CD8-positive, alpha-beta memory T cell (primary cell): ENCODE measurements at places on chromosomes 12 and 14. TPM values are rescaled to one million over a fixed set of nuclear protein-coding genes. Genes with fewer than 3 reads are reported as not detected.

ZNF219 gene
- polyA plus RNA-seq, result 1.3 TPM

KSR2 gene
- polyA plus RNA-seq, result not detected

TMPO gene
- polyA plus RNA-seq, result 42.0 TPM

SYCP3 gene
- polyA plus RNA-seq, result 0.14 TPM

RASAL1 gene
- polyA plus RNA-seq, result 0.45 TPM

PGF gene
- not detected for polyA plus RNA-seq

MGST1 gene
- not detected for polyA plus RNA-seq

KRT5 gene
- polyA plus RNA-seq, result not detected

DNA sequence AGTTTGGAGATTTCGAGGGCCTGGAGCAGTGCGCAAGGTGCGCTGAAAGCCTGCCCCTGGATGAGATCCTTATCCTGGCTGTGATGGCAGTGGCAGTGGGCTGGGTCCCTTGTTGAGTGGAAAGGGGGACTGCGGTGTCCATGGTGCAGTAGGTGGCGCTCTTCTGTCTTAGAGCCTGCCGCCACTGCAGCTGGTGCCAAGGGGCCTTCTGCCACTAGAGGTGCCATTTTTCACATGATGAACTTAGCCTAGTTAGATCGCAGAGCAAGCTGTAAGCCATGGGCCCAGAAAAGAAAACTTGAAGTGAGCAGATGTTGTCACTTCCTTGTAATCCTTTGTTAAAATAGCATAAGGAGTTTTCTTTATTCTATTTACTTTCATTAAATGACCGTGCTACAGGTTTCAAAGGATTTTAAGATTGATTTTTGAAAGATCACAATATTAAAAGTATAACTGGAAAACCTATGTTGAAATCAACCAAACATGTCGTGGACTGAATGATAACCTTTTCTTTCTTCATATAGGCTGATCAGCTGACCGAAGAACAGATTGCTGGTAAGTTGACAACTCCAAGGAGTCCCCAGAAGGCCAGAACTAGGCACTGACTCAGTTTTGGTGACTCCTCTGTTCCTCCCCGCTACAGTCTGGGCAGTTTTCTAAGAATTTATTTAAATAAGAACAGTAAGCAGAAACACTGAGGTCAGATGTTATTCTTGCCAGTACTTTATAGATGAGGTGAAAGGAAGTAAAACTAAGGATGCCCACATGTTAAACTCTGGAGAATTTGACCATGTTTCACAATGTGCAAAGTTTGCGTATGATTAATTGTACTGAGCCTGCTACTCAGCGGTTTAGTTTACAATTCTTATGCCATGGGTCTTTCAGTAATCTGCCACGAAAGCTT, 3.0 kb downstream of the CALM1 start:
- peaks cover 55% of the 10 kb centered on the region for H3K4me1 ChIP-seq
- H3K4me3 ChIP-seq, result peak overlapping the region; percentile 72
- DNase-seq, result peak; percentile 83
- H3K36me3 ChIP-seq, result peaks cover 49% of the 10 kb centered on the region
- H3K27me3 ChIP-seq, result no peaks in the 10 kb centered on the region

DNA sequence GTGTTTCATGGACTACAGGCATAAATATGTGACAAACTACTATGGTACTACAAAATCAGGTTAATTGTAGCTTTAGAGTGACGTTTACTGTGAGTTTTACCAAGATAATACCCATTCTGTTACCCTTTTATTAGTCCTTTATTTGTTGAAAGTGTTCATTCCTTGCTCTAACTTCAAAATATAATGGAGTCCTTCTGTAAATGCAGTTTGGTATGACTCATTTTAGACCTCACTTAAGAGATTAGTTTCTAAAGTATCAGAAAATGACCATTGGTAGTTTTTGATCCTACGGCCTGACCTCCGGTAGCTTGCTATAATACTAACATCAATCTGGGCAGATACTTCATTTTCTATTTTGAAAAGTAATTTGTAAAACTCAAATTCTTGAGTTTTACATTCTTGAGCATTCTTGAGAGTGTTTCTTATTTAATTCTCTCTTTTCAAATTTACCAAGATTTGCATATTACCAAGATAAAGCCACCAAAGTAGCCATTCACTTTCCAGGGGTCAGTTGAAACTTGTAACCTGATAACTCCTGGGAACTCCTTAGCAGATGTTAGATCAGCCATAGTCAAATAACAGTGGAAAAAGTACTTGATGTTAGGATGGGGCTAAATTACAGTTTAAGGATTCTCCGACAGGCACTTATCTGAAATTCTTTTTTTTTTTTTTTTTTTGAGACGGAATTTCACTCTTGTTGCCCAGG, 4.2 kb downstream of the HSPA2 start:
- no peaks in the 10 kb centered on the region for H3K27me3 ChIP-seq
- H3K4me3 ChIP-seq, result no peak overlapping the region
- no peak overlapping the region for H3K27ac ChIP-seq
- no peaks in the 10 kb centered on the region for H3K36me3 ChIP-seq
- H3K4me1 ChIP-seq, result peaks cover 17% of the 10 kb centered on the region

- H3K27me3 ChIP-seq, result no peaks in the 10 kb centered on the region
- H3K4me3 ChIP-seq, result peak within 1 kb of the TSS; percentile 94
- H3K27ac ChIP-seq, result peak within 1 kb of the TSS; percentile 85
- peak; percentile 65 for DNase-seq
Measured at GRCh38 chr12:14961466-14962152, at the start of gene ARHGDIB. Gene ARHGDIB, minus strand, starts transcription at chr12:14961601. Its CDS starts 10,889 bp downstream, at chr12:14950712.

DNA sequence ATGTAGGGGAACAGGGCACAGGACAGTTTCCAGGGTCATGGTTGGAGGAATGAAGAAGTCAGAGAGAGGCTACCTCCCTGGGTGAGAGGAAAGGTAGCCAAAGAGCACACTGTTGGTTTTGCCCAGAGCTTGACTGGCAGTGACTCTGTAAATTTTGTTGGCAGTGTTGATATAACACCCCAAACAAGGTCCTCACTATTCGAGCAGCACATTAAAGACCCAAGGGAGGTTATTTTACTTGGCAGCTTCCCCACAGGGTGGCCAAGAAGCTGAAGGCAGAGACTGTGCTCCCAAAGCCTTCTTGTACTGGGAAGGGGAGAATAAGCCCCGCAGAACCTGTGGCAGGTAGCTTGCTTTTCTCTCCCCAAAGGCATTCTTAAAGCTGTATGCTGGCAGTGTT, 40.6 kb downstream of the WSCD2 start:
- no peak overlapping the region for H3K27ac ChIP-seq
- no peaks in the 10 kb centered on the region for H3K4me1 ChIP-seq
- no peak overlapping the region for H3K4me3 ChIP-seq
- no peaks in the 10 kb centered on the region for H3K27me3 ChIP-seq
- no peaks in the 10 kb centered on the region for H3K36me3 ChIP-seq
- no peak for DNase-seq

DNA sequence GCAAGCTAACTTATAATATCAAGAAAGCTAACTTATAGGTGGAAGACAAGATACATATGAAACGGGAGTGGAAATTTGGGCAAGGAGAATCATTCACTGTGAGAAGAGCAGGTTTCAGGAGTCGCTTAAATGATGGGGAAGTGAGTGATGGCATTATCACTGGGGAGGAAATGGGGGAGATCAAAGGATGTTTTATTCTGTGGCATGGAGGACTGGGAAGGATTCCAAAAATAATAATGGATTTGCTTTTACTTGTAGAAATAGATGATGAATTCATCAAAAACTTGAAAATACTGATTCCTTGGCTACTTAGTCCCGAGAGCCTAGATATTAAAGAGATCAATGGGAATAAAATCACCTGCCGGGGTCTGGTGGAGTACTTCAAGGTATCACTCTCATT, 47.8 kb downstream of the SAV1 start:
- no peaks in the 10 kb centered on the region for H3K27me3 ChIP-seq
- no peaks in the 10 kb centered on the region for H3K4me1 ChIP-seq
- H3K27ac ChIP-seq, result no peak overlapping the region
- no peak for DNase-seq
- no peak overlapping the region for H3K4me3 ChIP-seq

GRCh38 chr12:116039081-116039480, 238.4 kb downstream of the MED13L start:
- H3K27ac ChIP-seq, result no peak overlapping the region
- no peaks in the 10 kb centered on the region for H3K4me1 ChIP-seq
- no peak overlapping the region for H3K4me3 ChIP-seq
- no peaks in the 10 kb centered on the region for H3K36me3 ChIP-seq
- no peaks in the 10 kb centered on the region for H3K27me3 ChIP-seq

GRCh38 chr14:23984891-23985602, 3.7 kb upstream of the DHRS4L2 start:
- no peaks in the 10 kb centered on the region for H3K36me3 ChIP-seq
- H3K27ac ChIP-seq, result no peak overlapping the region
- H3K4me1 ChIP-seq, result peaks cover 7% of the 10 kb centered on the region
- H3K27me3 ChIP-seq, result no peaks in the 10 kb centered on the region
- no peak for DNase-seq

DNA sequence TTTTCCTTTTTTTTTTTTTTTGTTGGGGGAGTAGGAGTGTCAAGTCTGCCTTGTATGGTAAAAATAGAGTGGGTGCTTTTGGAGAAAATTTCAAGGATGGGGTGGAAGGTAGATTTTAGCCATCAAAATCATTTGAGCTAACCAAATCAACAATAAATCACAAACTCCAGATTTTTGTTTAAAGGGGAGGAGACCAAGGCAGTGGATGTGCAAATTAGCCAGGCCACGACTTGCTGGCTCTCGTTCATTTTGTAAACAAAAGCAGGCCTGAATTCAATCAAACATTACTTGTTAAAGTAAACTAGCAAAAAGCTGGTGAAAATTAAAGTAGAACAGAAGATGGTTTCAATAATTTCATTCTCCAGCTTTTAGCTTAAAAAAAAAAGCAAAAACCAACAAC, 387.2 kb downstream of the BMP4 start:
- no peaks in the 10 kb centered on the region for H3K27me3 ChIP-seq
- H3K36me3 ChIP-seq, result no peaks in the 10 kb centered on the region
- H3K27ac ChIP-seq, result no peak overlapping the region
- no peak overlapping the region for H3K4me3 ChIP-seq
- DNase-seq, result no peak

- no peaks in the 10 kb centered on the region for H3K27me3 ChIP-seq
- H3K36me3 ChIP-seq, result no peaks in the 10 kb centered on the region
- no peak for DNase-seq
- H3K27ac ChIP-seq, result no peak overlapping the region
- no peaks in the 10 kb centered on the region for H3K4me1 ChIP-seq
Measured at GRCh38 chr12:80752464-80752863, 35.8 kb downstream of the MYF5 start.

GRCh38 chr12:132308853-132309595, 20.4 kb downstream of the GALNT9 start:
- no peaks in the 10 kb centered on the region for H3K4me1 ChIP-seq
- no peak overlapping the region for H3K4me3 ChIP-seq
- H3K27ac ChIP-seq, result no peak overlapping the region

DNA sequence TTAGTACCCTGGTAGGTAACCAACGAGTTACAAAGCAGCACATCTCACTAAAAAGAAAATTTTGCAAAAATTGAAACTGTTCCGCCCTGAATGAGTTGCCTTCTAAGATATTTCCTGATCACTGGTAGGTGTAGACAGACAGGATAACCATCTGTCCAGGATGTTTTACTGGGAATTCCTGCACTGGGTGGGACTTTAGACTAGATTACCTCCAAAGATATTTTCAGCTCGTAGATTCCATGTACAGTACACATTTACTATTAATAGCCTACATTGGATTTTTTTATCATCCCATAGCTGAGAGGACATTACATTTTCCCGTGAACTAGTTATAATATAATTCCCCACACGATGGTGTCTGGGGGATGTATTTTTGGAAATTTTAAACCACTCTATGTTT, 139.6 kb downstream of the DYRK2 start:
- DNase-seq, result no peak
- H3K4me1 ChIP-seq, result peaks cover 7% of the 10 kb centered on the region
- no peak overlapping the region for H3K27ac ChIP-seq
- H3K36me3 ChIP-seq, result no peaks in the 10 kb centered on the region
- H3K4me3 ChIP-seq, result no peak overlapping the region

GRCh38 chr14:69542311-69542710, 32.4 kb downstream of the CCDC177 start:
- DNase-seq, result no peak
- H3K27ac ChIP-seq, result no peak overlapping the region
- no peak overlapping the region for H3K4me3 ChIP-seq
- H3K4me1 ChIP-seq, result no peaks in the 10 kb centered on the region
- peaks cover 5% of the 10 kb centered on the region for H3K27me3 ChIP-seq
- no peaks in the 10 kb centered on the region for H3K36me3 ChIP-seq

- H3K4me3 ChIP-seq, result no peak overlapping the region
- no peak overlapping the region for H3K27ac ChIP-seq
- H3K36me3 ChIP-seq, result no peaks in the 10 kb centered on the region
- DNase-seq, result no peak
Measured at GRCh38 chr12:58310809-58311622, 369.6 kb downstream of the ATP23 start.

GRCh38 chr14:95015046-95015445, 142.3 kb downstream of the DICER1 start:
- no peaks in the 10 kb centered on the region for H3K4me1 ChIP-seq
- no peak overlapping the region for H3K27ac ChIP-seq
- no peaks in the 10 kb centered on the region for H3K36me3 ChIP-seq
- no peak overlapping the region for H3K4me3 ChIP-seq

GRCh38 chr14:96083667-96084320, 44.6 kb downstream of the C14orf132 start:
- no peak for DNase-seq
- no peaks in the 10 kb centered on the region for H3K36me3 ChIP-seq
- no peak overlapping the region for H3K27ac ChIP-seq
- no peaks in the 10 kb centered on the region for H3K4me1 ChIP-seq
- no peaks in the 10 kb centered on the region for H3K27me3 ChIP-seq

DNA sequence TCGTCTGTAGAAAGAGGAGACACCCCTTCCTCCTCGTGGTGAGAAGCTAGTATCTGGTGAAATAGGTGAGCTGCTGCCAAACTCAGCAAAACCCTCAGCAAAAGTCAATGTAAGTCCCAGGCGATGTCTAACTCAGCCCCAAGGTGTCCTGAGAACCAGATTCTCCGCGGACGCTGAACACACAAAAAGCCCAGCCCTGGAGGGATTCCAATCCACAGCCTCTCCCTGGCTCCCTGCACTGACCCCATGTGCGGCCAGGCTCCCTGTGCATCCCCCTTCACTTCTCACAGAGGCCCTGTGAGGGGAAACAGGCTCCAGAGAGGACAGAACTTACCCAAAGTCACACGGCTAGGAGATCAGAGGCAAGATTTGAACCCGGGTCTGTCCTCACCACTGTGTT, 81.5 kb downstream of the NINJ2 start:
- no peak overlapping the region for H3K4me3 ChIP-seq
- no peak for DNase-seq
- H3K27me3 ChIP-seq, result no peaks in the 10 kb centered on the region
- no peaks in the 10 kb centered on the region for H3K36me3 ChIP-seq

DNA sequence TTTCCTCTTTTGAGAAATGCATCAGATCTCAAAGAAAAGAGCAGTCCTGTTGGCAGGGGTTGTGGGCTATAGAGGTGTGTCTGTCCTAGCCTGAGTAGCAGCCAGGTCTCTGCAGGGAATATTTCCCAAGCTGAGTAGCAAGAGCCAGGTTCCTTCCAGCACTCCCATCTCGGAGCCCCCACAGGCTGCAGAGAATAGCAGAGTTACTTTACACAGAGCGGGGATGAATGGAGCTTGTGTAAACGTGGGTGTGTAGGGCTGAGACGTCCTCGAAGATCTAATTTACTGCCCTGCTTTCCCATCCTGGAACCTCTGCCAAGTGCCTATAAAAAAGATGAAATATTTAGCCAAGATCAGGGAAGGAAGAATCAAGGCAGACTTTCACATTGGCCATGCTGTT, 156.6 kb downstream of the TSPAN9 start:
- no peak overlapping the region for H3K4me3 ChIP-seq
- H3K27me3 ChIP-seq, result no peaks in the 10 kb centered on the region
- no peaks in the 10 kb centered on the region for H3K4me1 ChIP-seq
- no peak for DNase-seq
- H3K27ac ChIP-seq, result no peak overlapping the region

GRCh38 chr12:67920413-67920812, 68.8 kb upstream of the IFNG-AS1 start:
- no peak overlapping the region for H3K4me3 ChIP-seq
- H3K4me1 ChIP-seq, result no peaks in the 10 kb centered on the region
- no peak for DNase-seq
- no peak overlapping the region for H3K27ac ChIP-seq
- no peaks in the 10 kb centered on the region for H3K36me3 ChIP-seq
